ENCODE measurements at places on chromosomes 12 and 14. TPM values are rescaled to one million over a fixed set of nuclear protein-coding genes. Genes with fewer than 3 reads are reported as not detected.

DNA sequence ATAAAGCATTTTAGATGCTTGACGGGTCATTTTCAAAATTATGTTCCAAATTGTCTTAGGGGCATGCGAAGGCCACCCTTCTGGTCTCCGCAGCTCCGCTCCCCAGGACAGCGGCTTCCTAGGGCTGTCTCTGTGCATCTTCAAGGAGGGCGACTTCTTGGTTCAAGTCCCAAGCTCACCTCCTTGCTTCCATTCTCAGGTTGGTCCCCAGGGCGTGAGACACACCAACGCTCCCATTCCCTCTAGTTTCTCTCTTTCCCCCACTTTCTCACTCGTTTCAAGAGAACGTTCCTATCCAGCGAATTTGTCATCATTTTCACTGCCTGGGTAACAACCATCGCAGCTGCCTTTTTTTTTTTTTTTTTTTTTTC, 109.4 kb upstream of the CCND2 start:
- DNase-seq: no peak

Gene VRTN
- 0.30 TPM for total RNA-seq

Gene PRH1
- total RNA-seq: 7.4 TPM

Gene HOMEZ
- 21.9 TPM for total RNA-seq

Gene RHOJ
- 3.0 TPM for total RNA-seq

DNA sequence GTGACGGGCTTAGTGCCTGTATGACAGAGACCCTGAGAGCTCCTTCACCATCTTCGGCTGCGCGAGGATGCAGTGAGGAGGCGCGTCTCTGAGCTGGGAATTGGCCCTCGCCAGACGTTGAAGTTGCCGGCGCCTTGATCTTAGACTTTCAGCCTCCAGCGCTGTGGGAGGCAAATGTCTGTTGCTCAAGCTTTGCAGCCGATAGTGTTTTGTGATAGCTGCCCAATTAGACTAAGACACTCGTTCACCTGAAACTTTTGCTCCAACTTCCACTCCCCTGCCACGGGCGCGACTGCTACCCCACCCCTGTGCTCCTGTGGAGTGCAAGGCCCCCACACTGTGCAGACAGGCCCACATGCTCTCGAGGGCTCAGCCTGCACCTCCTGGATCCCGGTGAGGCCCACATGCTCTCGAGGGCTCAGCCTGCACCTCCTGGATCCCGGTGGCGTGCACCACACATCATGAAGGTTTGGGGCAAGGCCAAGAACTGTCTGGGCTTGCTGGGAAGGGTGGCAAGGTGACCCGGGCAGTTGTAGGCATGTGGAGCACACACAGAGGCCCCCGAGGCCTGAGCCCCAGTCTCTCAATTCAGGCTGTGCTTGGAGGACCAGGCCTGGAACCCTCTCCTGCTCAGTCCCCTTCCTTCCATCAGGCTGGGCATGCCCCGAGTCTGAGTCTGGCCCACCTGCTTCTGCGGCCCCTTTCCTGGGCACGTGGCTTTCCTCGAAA, 324.6 kb downstream of the TMEM121 start:
- DNase-seq: no peak

- DNase-seq: peak; percentile 95
Measured at GRCh38 chr12:56630180-56630632, at the start of gene BAZ2A. BAZ2A (minus strand) TSS chr12:56630326; CDS start chr12:56617530, 12,796 bp downstream.

GRCh38 chr12:124883263-124884130, 19.8 kb upstream of the SCARB1 start:
- DNase-seq: no peak

Gene OR11G2
- total RNA-seq: not detected

DNA sequence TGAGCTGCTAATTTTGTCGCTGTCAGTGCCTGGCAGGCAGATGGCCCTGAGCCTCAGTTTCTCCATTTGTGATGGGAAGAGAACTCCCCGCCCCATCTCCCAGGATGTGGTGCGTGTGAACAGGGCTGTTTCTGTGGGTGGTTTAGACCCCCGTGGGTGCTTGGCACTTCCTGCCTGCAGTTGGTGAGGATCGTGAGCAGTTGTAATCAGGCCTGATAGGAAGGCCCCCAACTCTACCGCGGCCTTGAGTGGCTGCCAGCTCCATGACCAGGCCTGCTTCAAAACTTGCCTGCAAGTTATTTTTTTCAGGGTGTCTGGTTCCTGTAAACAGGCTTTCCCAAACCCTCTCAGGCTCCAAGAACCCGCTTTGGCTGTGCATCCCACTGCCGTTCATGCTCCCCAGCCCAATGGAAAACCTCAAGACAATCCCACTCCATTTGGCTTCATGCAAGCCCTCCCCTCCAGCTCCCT, 138.4 kb downstream of the ZFP36L1 start:
- peak; percentile 15 for DNase-seq

DNA sequence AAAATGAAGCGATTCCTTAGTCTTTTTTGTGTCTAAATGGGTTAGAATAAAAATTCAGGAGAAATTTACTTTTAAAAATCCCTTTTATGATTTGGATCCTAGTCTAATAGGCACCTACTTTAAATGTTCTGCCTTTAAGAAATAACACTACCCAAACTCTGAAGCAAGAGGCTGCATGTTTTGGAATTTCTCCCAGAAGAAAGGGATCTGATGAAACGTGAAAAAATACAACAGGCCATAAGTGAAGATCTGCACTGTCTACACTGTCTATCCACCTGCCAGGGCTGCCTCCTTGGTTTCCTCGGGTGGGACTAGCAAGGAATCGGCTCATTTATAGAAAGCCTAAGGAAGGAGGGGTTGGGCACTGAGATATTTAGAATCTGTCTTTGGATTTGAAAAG, 22.1 kb downstream of the ACVR1B start:
- DNase-seq: no peak

- DNase-seq: no peak
Measured at GRCh38 chr12:57519796-57520052, 590 bp downstream of the DDIT3 start.

GRCh38 chr12:132300789-132301722, 28.3 kb downstream of the GALNT9 start:
- DNase-seq: no peak

Gene ADAMTS20
- total RNA-seq: not detected

DNA sequence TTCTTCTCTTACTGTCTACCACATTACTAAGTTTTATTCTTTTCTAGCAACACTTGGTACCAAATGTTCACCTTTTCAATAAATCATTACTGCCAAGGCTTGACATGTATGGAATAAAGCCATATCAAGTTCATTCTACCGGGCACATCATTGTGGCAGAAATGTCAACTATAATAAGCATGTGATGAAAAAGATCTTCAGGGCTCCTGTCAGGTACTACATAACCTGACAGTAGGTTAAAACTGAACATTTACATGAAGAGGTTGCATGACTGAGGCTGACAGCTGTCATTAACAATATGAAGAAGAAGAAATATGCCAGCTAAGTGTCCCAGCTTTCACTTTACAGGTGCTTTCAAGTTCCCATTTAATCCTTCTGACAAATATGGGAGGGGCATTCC, 178.9 kb downstream of the KCNH5 start:
- no peak for DNase-seq

GRCh38 chr14:32211068-32211404, 8.0 kb upstream of the RNU6-8 start:
- DNase-seq: no peak

GRCh38 chr12:74043343-74043742, 494.3 kb upstream of the ATXN7L3B start:
- DNase-seq: no peak

DNA sequence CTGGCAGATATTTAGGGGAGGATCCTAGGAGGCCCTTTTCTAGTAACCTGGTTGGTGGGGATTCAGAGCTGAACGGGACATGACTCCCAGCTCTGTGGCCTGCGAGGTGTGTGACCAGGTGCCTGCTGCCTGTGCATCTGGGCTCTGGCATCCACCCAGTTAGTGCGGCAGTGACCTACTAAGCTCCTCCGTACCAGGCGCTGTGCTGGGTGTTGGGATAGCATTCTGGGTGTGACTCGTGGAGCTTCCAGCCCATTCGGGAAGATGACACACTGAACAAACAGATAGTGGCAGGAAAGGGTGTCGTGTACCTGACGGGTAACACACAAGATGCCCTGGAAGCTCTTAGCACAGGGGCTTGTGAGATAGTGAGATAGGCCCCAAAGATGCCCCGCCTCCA, 80.9 kb downstream of the ACACB start:
- no peak for DNase-seq

DNA sequence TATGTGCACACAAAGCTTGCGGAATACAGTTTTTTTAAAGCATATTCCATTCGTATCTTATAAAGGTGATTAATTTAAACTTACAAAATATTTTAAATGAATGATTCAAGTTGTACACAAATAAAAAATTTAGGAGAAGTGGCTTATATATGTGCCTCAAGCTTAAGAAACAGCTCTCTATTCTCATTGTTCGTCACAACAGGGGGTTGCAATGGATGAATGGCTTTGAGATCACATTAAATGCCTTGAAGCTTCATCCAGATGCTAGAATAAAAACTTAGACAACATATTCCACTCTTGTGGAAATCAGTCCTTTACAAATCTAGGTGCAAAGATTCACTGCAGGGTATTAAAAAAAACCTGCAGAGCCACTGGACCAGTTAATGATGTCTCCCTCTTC, 303.9 kb upstream of the LRFN5 start:
- DNase-seq: no peak

Gene DNAJC22
- 34.2 TPM for total RNA-seq

- DNase-seq: no peak
Measured at GRCh38 chr14:94538070-94538740, 23.0 kb upstream of the SERPINA4 start.

Gene FLVCR2
- 9.0 TPM for total RNA-seq

DNA sequence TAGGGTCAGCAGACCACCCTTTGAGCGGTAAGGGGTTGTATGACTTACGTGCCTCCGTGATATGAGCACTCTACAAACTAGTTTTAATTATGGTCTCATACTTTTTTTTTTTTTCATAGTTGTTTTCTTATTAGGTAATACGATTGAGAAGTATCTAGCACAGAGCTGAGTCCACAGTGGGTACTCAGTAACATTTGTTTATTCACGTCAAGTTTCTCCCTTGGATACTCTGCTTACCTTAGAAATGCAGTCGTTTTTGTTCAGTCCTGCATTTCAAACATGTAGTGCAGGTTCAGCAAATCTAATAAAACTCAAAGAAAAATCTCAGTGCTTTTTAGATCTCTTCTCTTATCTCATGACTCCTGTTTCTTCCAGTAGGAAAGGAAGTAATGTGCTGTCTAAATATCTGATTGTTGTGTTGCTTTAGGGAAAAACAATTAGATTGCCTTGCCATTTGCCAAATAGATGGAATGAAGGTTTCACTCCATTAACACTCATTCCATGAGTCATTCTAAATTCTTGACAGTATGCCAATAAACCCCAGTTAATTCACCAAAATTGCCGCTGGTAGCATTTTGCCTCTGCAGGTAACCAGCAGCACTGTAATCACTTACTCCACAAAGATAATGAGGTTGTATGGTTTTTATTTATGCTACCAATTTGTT, 118.9 kb downstream of the PTCSC3 start:
- DNase-seq: no peak

Gene CTSG
- total RNA-seq: 3.2 TPM

Gene RNASE1
- 189 TPM for total RNA-seq

Gene SRGAP1
- 9.8 TPM for total RNA-seq
